ENCODE measurements at places on chromosomes 13 and 19.

GRCh38 chr13:51025245-51025905 is 85.7 kb downstream of the C13orf42 start:
- no peak for DNase-seq

DNA sequence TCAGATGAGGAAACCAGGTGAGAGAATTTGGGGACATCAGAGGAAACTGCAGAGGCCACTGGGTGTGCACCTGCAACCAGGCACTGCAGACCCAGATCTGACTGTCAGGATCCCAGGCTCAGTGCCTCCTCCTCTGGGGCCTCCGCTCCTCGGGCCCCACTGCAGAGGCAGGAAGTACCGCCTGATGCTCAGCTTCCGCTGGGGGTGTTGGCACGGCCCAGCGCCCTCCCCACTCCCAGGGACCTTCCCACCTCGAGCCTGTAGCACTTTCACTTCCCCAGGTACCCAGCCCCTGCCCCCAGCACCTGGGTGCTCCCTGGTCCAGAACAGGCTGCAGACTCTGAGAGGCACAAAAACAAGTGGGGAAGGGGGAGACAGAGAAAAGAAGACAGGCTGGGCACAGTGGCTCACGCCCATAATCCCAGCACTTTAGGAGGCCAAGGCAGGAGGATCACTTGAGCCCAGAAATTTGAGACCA is 1.4 kb upstream of the CD37 start:
- DNase-seq, result no peak

DNA sequence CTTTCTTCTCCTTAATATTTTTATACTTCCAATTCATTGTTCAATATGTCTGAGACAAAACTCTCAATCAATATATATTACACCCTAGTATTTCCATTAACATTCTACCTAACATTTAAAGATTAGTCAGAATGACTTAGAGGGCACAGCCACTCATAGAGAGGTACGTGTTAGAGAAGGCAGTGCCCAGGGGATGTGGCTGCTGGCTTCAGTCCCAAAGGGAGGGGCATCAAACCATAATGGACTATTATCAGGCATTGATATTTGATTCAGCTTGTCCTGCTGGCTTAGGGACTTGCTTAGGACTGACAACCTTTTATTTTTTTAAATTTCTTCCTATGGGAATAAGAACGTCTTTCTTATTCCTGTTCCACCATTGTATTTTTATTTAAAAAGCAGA is 1392.0 kb upstream of the ATXN8OS start:
- DNase-seq, result no peak

DNA sequence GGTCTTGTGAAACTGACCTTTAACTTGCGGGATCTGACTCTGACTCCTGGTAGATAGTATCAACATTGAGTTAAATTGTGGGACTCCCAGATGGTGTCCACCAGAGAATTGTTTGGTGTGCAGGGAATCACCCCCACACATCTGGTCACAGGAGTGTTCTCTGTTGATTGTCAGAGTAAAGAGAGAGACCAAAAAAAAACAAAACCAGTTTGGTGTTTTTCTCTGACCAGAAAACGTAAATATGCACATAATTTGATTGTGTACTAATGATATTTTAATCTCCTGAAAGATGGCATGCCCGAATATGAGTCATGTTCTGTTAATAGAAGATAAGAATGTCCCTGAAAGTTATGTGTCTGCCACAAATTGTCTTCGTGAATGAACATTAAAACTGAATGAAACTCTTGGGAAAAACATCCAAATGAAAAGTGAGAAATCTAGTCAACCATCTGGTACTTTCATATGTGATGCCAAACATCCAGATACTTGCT is 118.5 kb upstream of the GPC6 start:
- DNase-seq, result no peak

DNA sequence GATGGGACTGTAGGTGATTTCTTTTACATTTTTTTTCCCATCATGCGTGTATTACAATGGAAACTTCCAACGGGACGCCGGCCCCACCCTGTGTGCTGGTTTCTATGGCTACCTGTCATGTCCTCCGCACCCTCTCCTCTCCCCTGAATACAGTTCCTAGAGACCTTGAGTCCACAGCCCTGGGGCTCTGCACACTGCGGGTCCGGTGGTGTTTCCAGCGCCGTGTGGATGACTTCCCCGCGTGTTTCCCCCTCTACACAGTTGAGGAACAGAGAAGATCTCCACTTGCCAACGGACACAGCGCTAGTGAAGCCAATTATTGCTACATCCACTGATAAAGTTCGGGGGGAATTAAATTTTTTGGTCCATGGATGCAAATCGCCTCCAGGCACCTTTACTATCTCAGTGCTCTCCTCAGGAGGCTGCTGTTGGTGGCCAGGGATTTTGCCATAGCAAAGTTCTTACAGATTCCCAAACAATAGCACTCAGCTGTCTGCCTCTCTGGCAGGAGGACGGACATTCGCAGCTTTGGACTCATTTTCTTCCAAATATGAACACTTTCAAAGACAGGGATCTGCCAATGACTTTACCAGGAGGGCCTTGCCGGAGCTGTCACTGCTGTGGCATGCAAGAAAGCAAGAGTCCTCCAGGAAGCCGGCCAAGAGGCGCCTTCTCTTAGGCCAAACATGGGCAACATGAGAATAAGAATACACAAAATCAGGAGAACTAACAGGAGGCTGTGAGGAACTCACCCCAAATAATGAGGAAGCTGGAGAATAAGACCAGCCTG is 39.3 kb upstream of the GAS6 start:
- no peak for DNase-seq

- DNase-seq, result no peak
These were observed 152.8 kb downstream of the LHFPL6 start for GRCh38 chr13:39450176-39450575.

DNA sequence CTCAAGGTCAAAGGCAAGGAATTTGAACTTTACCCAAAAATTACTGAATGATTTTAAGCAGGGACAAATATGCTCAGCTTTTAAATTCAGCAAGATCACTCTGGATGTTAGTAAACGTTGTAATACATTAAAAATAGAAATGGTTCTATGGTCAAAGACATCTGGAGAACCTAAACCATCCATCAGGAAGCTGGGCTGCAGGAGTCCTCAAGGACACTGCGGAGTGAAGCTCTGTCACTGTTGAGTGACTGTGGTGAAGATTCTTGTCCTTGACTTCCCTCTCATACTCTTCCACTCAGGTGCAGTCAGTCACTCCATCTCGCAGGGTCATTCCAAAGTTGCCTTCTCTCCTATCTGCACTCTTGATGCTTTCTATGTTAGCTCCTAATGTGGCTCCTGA is 450.7 kb downstream of the FOXO1 start:
- DNase-seq, result no peak

DNA sequence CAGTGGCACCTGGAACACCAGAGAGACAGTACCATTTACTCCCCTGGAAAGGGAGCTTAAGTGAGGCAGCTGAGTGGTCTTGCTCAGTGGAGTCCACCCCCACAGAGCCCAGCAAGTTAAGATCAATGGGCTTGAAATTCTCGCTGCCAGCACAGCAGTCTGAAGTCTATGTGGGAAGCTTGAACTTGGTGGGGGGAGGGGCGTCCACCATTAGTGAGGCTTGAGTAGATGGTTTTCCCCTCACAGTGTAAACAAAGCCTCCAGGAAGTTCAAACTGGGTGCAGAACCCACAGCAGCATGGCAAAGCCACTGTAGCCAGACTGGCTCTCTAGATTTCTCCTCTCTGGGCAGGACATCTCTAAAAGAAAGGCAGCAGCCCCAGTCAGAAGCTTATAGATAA is 30.3 kb upstream of the CEACAM4 start:
- no peak for DNase-seq

DNA sequence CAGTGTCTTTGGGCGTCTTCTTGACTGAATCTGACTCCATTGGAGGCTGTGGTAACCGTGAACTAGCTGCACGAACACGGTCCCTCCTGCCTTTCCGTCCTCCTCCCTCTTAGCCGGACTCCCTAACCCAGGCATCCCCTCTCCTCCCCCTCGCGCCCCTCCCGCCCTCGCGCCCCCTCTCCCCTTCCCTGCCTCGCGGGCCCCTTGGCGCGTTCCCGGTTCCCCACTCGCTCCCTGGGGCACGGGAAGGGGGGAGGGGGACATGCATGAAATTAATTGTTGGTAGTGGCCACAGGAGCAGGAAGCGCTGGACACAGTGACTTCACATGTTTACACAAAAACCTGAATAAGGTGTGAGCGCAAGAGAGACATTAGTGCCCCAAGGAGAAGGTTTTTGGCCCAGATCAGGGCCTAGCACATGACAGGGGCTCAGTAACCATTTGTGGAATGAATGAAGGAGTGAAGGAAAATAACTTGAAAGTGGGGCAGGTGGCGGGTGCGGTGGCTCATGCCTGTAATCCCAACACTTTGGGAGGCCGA is 279 bp downstream of the DMRTC2 start:
- no peak for DNase-seq

GRCh38 chr13:83085186-83085900 is 796.9 kb downstream of the SLITRK1 start:
- peak; percentile 5 for DNase-seq

GRCh38 chr13:32107474-32107873 is 75.9 kb downstream of the FRY start:
- no peak for DNase-seq

- no peak for DNase-seq
These were observed 1120.7 kb downstream of the DIAPH3 start for GRCh38 chr13:59043016-59043415.

DNA sequence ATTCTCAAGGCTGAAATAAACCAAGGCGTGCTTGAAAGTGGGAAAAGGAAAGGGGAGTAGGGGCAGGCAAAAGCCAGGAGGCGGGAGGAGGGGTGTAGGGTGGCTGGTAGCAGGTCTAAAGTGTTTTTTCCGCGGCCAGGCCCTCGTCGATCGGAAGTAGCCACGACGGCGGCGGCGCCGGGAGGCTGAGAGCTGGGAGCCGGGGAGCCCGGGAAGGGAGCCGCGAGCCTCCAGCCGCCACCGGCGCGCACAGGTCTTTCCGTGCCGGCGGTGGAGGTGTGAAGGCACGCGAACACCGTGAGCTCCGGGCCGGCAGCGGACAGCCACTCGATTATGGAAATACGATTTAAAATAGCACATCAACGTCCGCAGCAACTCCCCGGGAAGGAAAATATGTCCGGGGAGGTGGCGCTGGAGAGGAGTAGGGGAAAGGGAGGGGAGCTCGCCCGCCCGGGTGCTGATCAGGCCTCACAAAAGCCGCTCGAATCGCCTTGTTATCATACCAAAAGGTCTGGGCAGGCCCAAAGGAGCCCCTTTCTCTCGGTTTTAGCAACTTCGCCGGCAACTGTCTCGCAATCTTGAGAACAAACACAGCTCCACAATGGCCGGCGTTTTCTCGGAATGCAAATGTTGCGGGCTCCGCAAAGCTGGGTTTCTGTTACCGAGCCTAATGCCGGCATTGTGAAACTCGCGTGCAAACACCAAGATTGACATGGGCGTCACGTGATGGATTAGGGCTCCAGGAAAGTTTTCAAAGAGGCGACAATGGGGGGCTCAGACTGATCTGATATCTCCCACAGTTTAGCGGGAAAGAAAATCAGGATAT is 2.9 kb upstream of the PCDH8 start:
- no peak for DNase-seq

DNA sequence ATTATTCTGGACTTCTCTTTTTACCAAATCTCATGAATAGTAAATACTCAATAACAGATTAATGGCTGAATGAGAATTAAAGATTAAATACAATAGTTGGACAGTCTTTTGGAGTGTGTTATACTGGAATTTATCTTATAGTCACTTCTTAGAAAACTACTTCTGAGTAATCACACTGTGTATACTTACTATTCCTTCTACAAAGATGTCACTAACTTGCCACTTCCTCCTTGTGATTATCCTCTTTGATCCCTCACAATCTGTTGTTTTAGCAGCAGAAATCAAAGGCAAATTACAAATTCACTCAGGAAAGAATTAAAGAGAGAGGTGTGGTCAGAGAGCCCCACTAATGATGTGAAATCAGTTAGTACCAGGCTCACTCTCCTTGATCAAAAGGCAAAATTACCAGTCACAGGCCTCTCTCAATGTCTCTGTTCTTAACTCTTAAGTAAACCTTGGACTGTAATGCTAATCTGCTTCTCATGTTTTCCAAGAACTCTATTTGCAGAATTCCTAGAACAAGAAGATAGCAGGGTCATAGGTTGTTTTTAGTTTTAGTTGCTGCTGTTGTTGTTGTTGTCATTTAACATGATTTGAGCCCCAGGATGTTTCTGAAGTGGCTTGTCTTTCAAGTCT is 37.3 kb upstream of the FNDC3A start:
- DNase-seq, result no peak

DNA sequence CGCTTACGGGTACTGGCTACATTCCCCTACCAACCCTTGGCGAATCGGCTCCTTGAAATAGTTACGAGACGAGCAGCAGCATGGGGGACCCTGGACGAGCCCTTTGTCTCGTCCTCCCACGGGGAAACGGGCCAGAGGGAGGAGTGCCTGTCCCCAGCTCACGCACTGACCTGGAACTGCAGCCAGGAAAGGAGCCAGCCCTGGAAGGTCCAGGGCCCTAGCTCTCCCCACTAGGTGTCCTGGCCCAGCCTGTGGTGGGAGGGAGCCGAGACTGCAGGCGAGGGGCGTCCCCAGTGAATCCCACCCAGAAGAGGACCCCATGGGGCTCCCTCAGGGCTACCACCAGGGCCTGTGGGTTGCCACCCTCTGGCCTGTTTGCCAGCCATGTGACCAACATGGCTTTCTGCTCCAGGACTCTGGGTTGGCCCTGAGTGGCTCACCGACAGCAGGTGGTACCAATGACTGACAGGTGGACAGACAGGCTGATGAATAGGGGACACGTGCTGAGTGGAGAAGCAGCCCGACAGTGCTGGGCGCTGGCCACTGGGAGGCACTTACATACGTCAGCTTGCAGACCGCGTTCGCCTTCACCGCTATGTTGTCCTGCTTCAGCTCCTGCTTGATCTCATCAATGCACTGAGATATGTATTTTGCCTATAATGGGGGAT is 13.2 kb downstream of the AP3D1 start:
- DNase-seq, result no peak

- no peak for DNase-seq
These were observed 77.4 kb downstream of the CYSLTR2 start for GRCh38 chr13:48731001-48731658.

DNA sequence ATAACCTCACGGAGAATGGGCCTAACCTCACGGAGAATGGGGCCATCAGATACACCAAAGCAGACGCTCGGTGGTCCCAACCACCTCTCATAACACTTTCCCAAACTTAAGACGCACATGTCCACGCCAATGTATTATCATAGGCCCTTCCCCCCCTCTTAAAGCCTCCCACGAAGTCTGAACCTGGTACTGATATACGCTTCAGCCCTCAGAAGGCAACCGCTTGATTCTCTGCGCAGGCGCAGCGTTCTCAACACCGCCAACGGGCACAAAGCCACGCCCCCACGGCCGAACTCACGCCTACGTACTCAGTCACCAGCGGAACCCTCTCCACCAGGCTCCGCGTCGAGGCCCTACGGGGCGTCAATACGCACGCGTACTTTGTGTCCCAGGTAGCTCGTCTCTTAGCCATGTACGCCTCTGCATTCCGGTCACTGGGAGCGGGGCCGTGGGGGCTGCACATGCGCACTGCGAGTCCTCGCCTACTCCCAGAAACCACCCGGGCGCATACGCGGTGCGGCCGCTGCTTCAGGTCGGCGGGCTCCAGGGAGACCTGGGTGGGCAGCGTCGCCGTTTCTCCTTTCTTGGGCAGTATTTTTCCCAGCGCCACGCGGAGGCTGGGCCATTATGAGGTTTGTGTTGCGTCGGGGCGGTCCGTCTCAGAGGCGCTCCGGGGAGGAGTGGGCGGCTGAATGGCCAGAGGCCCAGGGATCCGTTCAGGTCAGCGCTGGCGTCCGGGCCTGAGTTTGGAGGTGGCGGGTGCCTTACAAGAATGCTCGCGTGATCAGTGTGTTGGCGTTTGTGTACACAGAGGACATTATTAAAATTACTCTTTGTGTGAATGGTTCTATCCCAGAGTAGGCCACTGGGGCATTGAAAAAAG is 25.3 kb downstream of the ZNF582 start:
- DNase-seq, result peak; percentile 78

GRCh38 chr13:40187841-40188591 is 478.4 kb downstream of the FOXO1 start:
- DNase-seq, result no peak

Data from AG09319 (cell line).